H4 (cell line): ENCODE measurements at places on chromosomes 5 and 9. TPM values are rescaled to one million over a fixed set of nuclear protein-coding genes. Genes with fewer than 3 reads are reported as not detected.

PCDHA12 gene
- total RNA-seq: 0.21 and 0.60 TPM in 2 replicates

STPG3 gene
- not detected in 2 replicates for total RNA-seq

PCDHA13 gene
- total RNA-seq: 0.41 and 0.50 TPM in 2 replicates

AQP3 gene
- total RNA-seq: 15.9 and 18.3 TPM in 2 replicates

CFAP77 gene
- total RNA-seq: not detected in 2 replicates

HAND1 gene
- 0.29 TPM in 1 of 2 replicates, not detected in the other for total RNA-seq

IFNA2 gene
- total RNA-seq: not detected in 2 replicates

OR4F3 gene
- not detected in 2 replicates for total RNA-seq

SLC23A1 gene
- total RNA-seq: not detected in 2 replicates

PPP3R2 gene
- not detected in 2 replicates for total RNA-seq

C5 gene
- 3.6 and 4.5 TPM in 2 replicates for total RNA-seq

GPR151 gene
- total RNA-seq: not detected in 2 replicates

RC3H2 gene
- 16.4 and 28.7 TPM in 2 replicates for total RNA-seq

PDCD1LG2 gene
- total RNA-seq: 1.9 TPM in 1 of 2 replicates, not detected in the other

- DNase-seq: no peak
These were observed 847.7 kb downstream of the MAT2B start for GRCh38 chr5:164353155-164353554.

GRCh38 chr5:76401801-76402250 is 1.3 kb upstream of the IQGAP2 start:
- no peak for DNase-seq

DNA sequence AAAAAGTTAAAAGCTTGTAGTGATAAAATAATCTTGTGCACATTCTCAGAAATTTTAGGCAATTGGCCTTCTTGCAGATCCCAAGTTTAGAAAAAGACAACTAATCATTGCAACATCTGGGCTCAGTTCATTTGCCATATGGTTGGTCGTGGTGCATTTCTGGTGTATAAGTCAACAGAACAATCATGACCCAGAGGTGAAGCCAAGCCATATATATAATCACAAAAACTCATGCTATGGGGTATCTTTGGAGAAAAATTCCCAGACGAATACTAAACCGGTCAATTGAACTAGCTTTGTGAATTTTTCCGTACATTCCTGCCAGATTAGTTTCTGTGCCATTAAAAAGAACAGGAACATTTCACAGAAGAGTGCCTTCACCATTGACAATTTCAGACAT is 50.3 kb downstream of the FYB1 start:
- DNase-seq: no peak

DNA sequence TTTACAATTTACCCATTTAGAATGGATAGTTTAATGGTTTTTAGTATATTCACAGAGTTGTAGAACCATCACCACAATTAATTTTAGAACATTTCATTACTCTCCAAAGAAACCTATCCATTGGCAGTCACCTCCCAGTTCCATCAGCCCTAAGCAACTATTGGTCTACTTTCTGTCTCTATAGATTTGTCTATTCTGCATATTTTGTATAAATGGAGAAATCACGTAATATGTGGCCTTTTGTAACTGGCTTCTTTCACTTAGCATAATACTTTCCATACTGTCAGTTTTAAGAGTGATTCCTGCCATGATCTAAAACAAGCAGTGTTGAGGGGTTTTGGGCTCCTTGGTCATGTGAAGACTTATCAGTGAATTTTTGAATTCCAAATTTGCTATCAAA is 12.7 kb downstream of the OCLN start:
- DNase-seq: no peak

- no peak for DNase-seq
These were observed 96.2 kb downstream of the HSPA4 start for GRCh38 chr5:133147815-133148567.

DNA sequence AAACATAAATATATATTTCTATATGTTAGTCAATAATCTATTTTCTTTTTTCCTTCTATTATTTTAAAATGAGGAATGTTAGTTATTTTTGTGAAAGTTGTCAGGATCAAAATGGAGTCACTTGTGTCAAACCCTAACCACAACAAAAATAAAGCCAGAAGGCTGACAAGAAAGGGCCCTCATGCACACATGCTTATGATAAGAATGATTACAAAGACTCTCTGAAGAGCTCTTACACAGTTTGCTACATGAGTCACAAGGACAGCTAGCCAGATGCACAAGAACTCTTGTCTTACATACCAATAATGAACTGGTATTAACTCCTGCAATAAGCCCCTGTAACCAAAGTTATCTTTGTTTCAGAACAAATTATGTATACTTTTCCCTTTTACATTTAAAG is 64.7 kb downstream of the GGTA1 start:
- no peak for DNase-seq

DNA sequence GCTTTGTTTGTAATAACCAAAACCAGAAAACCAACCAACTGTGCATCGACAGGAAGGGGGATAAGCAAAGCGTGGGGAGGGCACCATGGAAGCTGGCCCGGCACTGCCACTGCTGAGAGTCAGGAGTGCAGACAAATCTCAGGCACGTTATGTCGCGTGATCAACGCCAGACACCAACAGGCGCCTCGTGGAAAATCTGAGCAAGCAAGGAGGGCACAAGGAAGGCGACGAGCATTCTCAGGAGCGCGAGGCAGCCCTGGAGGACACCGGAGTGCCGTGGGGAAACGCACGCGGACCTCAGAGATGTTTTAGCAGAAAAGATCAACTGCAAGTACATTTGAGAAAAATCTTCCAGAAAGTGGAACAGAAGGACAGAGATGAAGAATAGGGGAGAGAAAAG is 15.1 kb upstream of the NSMF start:
- DNase-seq: no peak

DNA sequence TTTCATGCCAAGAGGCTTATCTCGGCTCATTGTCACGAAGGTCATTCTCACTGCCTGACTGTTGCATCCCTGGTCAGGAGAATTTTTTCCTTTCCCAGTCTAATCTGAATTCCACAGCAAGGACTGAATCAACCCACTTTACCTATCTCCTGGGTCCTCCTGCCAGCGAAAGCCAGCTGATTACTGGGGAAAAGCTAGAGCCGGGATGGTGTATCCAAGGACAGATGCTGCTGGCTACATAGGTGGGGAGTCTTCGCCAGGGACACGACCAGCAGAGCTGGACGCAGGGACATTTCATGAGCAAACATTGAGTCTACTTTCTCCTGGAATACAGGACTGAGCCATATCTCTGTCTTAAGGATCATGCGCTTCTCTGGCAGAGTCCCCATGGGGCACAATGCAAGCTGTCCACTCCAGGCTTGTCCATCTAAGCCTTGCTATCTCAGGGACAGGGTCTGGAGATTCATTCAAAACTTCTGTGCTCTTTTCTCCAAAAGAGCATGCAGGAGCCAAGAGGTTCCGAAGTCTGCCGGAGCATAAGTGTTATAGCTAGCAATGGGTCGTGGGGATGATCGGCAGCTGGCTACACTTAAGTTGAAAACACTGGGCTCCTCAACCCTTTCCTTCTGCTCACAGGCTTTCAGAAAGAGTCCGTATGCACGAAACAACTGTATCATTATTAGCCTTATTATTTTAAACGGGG is 6.5 kb upstream of the HAND1 start:
- no peak for DNase-seq

GRCh38 chr9:122036988-122037387 is 56.1 kb downstream of the TTLL11 start:
- no peak for DNase-seq

GRCh38 chr5:67451640-67452279 is 255.2 kb upstream of the CD180 start:
- no peak for DNase-seq

DNA sequence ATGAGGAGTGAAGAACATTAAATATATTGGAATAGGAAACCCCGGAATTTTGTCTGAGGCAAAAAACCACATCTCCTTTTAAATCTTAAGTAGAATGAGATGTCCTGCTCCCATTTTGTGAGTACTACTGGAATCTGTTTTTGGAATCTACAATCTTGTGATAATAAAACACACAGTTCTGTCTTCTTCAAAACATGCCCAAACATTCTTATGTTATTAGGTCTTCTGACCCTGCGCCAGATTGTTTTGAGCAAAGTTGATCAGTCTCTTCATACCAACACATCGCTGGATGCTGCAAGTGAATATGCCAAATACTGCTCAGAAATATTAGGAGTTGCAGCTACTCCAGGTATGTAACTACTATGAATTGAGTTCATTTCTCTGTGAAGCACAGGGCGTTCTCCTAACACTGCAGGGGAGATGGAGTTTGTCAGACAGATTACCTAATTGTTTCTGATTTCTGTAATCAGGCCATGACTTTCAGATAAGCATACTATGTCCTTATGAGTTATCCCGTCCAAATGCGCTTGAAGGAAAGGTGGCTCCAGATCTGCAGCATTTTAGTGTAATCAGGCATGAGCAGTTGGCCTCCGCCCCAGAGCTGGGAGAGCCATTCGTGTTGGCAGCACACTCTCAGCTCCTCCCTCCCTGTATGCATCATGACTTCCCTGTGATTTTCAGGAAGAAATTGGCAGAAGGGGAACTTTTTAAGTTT is 88.0 kb downstream of the NLN start:
- peak; percentile 49 for DNase-seq

DNA sequence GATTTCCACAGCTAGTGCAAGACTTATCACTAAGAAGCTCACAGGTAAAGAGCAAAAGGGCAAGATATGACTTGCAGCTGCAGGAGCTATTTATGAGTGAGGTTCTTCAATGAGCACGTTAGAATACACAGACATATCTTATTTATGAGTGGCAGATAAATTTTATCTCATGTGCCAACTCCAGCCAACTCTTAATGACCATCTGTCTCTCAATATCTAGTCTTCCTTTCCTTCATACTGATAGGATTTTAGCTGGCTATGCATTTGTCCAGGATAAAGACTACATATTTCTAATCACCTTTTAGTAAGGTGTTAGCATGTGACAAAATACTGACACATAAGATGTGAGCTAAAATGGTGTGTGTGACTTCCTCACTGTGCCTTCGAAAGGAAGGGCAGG is 304.5 kb downstream of the TRPM3 start:
- no peak for DNase-seq

- no peak for DNase-seq
These were observed 45.4 kb downstream of the HACD4 start for GRCh38 chr9:20985851-20986600.

DNA sequence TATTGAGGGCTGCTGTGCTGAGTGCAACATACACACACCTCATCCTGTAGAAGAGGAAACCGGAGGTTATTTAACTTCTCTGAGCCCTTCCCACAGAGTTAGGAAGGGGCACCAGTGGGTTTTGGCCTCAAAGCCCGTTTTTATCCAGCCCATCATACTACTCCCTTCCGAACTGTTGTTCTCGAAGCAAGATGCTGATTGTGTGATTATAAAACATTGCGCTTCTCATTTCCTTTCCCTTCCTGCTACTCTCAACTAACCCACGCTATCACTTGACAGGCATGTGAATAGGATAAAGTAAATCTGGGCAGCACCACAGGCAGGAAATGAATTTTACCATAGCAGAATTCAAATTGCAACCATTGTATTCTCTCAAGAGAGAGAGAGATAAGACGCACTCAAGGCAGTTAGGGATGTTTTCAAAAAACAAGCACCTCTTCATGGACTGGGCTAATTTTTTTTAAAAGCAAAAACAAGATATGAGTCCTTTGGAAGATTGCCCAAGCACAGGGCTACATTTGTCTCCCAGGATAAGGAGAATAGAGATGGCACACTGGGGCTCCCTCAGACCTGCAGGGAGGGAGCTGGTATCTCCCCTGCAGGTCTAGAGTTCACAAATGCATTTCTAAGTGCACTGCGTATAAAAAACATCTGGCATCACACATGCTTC is 52.6 kb downstream of the GNA14 start:
- DNase-seq: no peak

DNA sequence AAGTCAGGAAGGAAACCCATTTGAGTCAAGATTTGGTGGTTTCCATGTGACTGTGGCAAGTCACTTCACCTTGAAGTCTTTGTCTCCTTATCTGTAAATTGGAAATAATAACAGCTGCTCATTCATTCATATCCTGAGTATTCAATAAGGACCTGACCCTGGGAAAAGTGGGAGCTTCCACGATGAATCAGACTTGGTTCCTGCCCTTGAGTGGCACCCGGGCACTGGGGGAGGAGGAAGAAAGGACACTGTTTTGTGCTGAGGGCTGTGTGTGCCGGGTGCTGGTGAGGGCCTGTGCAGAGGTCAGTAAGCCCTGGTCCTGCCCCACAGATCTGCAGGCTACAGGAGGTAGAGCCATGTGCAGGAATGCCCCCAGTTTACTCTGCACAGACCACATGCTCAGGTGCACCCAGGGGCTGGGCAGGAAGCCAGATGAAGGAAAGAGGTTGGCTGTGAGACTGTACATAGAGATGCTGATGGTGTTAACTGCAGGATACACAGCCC is 6.8 kb downstream of the NDST1 start:
- no peak for DNase-seq

DNA sequence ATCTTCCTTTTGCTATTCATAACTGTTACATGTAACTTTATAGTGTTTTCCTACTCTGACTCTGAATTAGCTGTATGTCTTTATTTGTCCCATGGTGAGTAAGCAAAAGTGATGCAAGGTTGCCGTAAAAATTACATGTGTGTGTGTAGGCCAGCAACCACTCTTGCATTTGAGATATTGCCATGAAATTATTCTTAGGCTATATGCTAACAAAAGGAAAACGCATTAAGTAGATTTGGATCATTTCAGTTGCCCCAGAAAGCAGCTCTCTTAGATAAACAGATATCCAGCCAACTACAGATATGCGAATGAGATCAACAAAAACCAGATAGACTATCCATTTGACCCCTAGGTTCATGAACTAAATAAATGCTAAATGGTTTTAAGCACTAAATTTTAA is 73.6 kb downstream of the CYLC2 start:
- DNase-seq: peak; percentile 57

- DNase-seq: no peak
These were observed 9.4 kb upstream of the SPATA31D1 start for GRCh38 chr9:81979196-81979595.

DNA sequence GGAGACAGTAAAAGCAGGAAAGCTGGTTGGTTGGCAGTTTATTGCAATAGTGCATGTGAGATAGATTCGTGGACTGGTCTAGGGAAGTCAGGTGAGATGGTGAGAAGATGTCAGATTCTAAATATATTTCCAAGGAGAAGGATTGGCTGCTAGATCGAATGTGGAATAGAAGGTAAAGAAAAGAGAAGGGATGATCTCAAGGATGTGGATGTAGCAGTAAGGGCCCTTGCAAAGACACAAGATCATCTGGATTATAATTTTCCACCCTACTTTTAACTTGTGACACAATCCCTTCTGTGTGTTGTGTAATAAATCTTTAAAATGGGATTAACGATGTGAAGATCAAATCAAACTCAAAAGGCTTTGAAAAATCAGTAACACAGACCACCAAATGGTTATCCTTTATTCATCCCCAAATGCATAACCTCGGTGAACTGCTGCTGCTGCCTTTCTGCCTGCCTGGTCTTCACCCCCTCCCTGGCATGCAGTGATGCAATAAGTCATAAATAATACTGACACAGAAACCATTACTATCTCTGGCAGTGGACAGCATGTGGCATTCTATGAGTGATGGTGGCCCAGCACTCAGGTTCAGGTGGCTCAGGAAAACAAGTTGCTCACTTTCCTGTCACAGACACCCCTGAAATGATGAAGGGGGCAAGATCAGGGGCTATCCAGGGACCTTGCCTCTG is 178.4 kb downstream of the FAM114A2 start:
- DNase-seq: no peak

- no peak for DNase-seq
These were observed 43.8 kb upstream of the ZNF300 start for GRCh38 chr5:150948539-150948938.
